Pons (tissue), 1 donor: ENCODE measurements at places on chromosomes 1 and 21.

DNA sequence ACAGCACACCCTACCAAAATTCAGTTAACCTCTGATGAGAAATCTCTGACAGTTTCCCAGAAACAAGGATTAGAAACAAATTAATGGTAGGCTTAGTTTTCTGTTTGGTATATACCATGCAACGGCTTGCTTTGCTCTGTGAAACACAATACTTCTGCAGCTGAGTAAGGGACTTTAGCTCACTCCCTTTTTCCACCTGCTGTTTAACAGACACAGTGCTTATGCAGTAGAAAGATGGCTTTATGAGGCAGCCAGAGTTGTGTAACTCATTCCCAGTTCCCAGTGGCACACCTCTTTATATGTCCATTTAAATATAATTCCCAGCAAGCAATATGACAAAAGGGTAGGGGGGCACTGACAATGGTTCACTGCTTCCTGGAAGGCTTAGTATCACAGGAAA lies 124.0 kb downstream of the PIGK start:
- DNase-seq = no peak

DNA sequence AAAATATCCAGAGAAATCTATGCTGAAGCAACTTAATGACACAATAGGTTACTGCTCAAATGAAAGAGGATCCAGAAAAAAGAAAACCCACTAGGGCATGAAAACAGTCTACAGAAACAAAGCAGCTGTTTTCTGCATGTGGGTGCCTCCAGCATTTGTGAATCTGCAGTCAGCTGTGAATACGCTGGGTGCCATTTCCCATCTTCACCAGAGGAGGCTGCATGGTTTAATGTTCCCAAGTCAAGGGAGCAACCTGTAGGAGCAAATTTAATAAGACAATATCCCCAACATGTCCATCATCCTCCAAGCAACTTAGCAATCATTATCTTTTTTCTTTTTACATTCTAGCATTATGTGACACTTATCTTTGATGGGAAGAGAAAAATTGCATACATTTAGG lies 396.6 kb downstream of the BRINP2 start:
- no peak for DNase-seq

DNA sequence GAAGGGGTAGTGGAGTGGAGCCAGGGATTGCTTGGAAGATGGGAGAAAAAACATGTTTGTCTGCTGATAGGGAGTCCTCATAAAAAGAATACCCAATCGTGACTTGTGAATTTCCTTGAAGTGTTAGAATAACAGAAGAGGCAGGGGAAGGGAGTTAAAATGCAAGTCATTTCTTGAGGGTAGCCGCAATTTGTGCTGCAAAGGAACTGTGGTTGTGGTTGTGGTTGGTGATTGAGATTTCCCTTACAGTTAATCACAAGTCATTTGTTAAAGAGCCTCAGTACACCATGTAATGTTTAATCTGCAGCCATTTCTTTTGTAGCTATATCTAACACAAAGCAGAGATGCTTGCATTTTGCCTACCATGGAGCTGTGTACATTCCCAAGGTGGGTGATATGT lies 38.5 kb upstream of the EGLN1 start:
- no peak for DNase-seq

GRCh38 chr1:113488576-113489177 lies 98.4 kb downstream of the MAGI3 start:
- DNase-seq = no peak

GRCh38 chr1:150788946-150789345 lies 19.1 kb downstream of the CTSK start:
- no peak for DNase-seq

GRCh38 chr1:161305867-161306519 lies 3.8 kb downstream of the MPZ start:
- peak; percentile 77 for DNase-seq

- no peak for DNase-seq
Observed at GRCh38 chr1:42758641-42759040, 8.2 kb downstream of the P3H1 start.

GRCh38 chr1:111509997-111510375 lies 6.6 kb upstream of the ADORA3 start:
- no peak for DNase-seq

DNA sequence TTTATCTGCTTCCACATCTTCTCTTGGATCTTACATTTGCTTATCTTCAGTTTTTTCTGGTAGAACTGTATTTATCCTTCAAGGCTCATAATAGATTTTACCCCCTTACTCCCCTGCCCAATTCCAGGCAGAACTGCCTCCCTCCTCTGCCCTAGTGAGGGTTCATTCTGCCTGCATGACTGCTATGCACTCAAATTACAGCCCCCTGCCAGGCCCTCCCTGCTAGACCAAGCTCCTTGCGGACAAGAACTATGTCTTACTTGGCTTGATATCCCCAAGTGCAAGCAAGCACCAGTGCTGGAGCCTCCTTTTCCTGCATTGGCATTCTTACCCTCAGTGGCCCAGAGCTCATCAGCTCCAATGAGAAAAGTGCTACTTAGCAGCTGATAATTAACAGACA lies 18.1 kb downstream of the MAPKAPK2 start:
- no peak for DNase-seq

DNA sequence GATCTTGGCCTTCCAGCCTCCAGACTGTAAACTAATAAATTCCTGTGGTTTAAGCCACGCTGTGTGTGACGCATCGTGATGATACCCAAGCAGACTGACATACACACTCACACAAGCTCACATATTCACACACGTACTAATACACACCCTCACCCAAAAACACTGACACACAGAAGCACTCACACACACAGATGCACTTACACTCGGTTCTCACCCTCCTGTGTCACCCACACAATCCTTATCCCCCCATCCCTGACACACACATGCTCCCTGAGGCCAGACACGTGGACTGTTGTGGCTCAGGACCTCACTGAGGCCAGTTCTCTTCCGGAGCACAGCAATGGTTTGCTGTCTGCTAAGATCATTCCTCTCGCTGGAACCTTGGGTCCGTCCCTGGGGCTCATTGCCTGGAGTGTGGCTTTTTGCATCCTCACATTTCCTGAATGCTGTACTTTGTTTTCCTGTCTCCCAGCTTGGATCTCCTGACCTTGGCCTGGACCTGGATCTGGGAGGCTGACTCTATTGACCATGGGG lies 76.9 kb upstream of the LYST start:
- no peak for DNase-seq

- no peak for DNase-seq
Observed at GRCh38 chr1:17191990-17192242, 13.0 kb upstream of the PADI1 start.

DNA sequence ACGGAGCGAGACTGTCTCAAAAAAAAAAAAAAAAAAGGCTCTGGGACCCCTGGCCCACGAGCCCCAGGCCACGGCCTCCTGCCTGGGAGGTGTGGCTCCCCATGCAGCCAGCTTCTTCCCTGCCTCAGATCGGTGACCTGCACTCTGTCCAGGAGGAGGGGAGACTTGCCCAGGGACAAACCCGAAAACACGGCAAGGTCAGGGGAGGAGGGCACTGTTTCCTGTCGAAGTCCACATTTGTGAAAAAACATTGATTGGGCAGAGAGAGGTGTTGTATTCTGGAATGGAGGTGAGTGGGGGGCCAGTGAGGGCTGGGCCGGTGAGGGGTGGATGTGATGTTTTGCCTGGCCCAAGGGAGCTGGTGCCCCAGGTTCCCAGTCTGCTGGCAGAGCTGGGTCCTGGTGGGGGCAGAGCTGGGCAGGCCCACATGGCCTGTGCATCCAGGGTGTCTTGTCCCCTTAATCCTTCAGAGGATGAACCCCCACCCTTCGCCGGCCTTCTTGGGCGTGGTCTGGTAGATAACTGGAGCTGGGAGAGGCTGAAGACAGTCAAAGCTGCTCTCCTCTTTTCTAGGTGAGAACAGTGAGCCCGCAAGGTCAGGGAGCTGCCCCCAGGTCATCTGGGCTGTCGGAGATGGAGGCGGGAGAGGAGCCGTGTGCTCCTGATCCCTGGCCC lies 12.4 kb upstream of the FAAP20 start:
- DNase-seq = no peak

- DNase-seq = no peak
Observed at GRCh38 chr1:94697839-94698238, 122.3 kb upstream of the SLC44A3 start.

DNA sequence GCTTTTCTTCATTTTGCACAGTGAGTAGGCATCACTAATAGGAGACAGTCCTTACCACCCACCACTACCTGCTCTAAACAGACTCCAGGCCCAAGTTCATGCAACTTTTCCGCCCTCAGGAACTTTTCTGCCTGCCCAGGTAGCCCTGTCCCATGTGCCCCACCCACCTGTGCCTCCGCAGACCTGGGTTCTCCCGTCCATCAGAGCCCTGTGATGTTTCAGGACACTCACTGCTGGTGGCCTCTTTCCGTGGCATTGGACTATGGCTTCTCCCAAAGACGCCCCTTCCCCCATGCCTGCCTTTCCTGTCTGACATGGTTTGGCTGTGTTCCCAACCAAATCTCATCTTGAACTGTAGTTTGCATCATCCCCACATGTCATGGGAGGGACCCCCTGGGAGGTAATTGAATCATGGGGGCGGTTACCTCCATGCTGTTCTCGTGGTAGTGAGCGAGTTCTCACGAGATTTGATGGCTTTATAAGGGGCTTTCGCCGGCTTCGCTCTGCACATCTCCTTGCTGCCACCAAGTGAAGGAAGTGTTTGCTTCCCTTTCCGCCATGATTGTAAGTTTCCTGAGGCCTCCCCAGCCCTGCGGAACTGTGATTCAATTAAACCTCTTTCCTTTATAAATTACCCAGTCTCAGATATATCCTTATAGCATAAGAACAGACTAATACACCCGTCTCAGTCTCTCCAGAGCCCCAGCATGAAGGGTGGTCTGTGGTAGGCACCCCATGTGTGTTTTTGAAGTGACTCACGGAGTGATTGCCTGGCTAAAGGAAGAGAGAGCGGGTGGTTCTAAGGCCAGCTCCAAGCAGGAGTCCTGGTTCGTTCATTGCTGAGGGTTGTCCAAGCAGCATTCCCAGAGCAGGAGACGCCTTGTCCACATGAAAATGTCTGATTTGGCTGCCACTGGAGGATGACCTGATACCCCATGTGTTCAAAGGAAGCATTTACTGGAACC lies 86.0 kb upstream of the ZBTB40 start:
- no peak for DNase-seq

GRCh38 chr1:22709891-22710700 lies 543 bp upstream of the EPHB2 start:
- DNase-seq = peak; percentile 32

GRCh38 chr1:182147136-182147820 lies 85.8 kb upstream of the ZNF648 start:
- peak; percentile 58 for DNase-seq

- no peak for DNase-seq
Observed at GRCh38 chr1:242534753-242535152, 10.3 kb upstream of the PLD5 start.

DNA sequence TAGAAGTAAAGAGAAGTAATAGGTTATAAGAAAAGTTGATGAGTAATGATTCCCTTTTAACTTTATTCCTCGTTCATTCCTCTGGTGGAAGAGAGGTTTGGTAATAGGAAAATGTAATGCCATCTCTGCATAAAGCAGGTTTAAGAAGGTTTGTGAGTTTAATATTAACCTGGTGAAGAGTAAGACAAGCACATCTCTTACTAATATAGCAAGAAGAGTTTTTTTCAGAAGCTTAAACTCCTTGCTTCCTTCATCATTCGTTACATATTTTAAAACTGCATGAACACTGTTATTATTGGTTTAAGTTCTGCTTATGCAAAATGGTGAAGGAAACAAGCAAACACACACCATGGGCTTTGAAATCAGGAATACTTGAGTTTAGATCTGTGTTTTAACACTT lies 9.2 kb upstream of the PLA2G4A start:
- DNase-seq = no peak

DNA sequence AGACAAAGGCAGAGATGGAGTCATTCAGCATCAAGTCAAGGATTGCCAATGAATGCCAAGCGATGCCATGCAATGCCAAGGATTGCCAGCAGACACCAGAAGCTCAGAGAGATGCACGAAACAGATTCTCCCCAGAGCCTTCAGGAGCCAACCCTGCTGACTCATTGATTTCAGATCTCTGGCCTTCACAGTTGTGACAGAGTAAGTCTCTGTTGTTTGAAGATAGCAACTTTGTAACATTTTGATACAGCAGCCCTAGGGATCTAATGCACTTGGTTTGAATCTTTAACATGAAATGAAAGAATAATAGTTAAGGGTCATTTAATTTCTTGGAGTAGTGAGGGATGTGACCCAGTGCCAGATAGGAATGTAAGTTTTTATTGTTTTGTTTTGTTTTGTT lies 287.4 kb upstream of the RUNX1 start:
- no peak for DNase-seq

GRCh38 chr1:224722838-224723237 lies 106.7 kb downstream of the CNIH3 start:
- no peak for DNase-seq

GRCh38 chr1:109756848-109757521 lies 6.7 kb downstream of the EPS8L3 start:
- no peak for DNase-seq

GRCh38 chr1:235265900-235266299 lies 62.1 kb downstream of the ARID4B start:
- DNase-seq = no peak

GRCh38 chr1:44030605-44031251 lies 534 bp downstream of the SLC6A9 start:
- peak; percentile 53 for DNase-seq

DNA sequence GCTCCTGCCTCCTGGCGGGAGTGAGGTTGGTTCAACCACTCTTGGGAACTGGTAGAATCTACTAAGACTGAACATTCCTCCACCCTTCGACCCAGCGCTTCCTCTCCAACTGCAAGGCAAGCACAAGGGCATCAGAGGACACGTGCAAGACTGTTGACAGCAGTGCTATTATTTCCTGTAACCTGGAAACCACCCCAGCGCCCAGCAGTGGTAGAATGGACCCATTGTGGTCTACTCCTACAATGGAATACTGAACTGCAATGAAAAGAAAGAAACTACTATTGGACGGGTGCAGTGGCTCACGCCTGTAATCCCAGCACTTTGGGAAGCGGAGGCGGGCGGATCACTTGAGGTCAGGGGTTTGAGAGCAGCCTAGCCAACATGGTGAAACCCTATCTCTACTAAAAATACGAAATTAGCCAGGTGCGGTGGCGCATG lies 33.0 kb upstream of the TARDBP start:
- DNase-seq = peak; percentile 96

GRCh38 chr1:233304489-233305102 lies 9.1 kb upstream of the PCNX2 start:
- DNase-seq = peak; percentile 45

DNA sequence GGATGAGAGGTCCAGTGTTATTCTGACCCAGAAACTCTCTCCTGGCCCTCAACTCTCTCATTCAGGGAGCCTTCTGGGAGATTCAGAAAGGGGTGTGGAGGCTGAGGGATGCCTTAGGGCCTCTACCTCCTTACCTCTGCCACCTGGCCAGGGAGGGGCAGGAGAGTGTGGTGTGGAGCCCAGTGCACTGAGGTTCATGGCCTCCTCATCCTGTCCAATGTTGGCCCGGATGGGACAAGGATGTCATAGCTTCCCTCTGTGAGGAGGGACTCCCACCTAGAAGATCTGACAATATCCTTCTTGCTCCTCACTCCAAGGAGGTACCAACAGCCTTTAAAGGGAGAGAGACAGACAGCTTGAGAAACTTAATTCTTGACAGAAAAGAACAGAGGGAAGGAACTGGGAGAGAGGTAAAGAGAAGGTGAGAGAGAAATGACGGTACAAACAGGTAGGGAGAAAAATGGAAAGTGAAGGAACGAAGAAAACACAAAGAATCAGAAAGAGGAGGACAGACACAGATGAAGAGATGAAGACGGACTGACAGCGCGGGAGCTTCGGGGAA lies 779 bp downstream of the BEND5 start:
- DNase-seq = no peak
